ENCODE measurements at places on chromosomes 1 and 21.

DNA sequence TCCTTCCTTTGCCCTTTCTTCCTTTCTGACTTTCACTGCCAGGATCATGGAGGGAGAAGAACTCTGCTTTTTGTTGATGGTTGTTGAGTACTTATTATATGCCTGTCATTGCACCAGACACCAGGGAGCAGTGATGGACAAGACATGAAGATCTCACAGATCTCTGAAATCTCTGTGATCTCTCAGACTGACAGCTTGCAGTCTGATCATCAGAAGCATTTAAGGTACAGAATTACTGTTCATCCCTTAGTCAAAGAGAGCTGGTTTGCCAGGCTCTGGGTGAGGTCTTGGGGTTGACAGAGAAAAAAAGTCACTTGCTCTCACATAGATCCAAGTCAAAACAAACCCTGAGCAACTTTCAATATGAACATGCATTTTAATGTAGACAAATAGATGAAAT is 299.5 kb upstream of the FMN2 start:
- DNase-seq = no peak

DNA sequence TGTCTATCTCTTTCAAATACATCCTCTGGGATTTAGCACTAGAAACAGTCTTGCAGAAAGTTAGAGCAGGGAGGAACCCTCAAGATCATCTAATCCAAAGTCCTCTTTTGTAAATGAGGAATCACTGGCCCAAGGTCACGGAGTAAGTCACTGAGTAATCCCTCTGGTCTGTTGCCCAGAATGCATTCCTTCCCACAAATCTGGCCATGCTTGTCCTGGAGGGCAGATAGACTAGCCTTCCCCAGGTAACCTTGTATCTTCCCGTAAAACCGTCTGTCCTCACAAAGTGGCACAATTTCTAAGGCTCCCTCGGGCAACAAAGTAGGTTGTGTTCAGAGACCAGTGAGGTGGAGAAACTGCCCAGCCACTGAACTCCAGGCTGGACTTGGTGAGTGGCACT is 46.2 kb downstream of the DDR2 start:
- DNase-seq = no peak

DNA sequence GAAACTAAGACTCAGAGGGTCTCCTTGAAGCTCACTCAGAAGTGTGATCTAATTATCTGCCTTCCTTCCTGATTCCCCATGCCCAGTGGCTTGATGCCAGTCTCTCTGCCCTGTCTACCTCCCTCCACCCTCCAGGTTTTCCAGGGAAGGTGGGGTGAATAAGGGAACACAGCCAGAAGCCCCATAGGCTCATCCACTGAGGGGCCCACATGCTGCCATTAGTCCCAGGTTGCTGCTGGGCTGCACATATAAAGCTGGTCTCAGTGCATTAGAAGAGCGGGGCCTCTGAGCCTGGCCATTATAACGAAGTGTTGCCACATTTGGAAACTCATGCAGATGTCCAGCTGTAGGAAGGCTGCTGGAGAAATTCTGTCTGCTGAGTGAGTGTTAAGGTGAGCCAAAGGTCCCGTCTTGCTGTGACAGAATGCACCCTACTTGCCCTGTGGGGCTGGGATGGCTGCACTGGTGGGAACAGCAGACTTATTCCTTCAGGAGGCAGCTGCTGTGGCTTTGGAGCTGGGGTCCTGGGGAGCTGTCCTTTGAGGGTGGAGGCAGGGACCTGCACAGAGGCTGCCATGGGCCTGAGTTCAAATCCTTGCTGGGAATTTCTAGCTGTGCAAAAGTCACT is 2.9 kb downstream of the ADORA1 start:
- DNase-seq = no peak

DNA sequence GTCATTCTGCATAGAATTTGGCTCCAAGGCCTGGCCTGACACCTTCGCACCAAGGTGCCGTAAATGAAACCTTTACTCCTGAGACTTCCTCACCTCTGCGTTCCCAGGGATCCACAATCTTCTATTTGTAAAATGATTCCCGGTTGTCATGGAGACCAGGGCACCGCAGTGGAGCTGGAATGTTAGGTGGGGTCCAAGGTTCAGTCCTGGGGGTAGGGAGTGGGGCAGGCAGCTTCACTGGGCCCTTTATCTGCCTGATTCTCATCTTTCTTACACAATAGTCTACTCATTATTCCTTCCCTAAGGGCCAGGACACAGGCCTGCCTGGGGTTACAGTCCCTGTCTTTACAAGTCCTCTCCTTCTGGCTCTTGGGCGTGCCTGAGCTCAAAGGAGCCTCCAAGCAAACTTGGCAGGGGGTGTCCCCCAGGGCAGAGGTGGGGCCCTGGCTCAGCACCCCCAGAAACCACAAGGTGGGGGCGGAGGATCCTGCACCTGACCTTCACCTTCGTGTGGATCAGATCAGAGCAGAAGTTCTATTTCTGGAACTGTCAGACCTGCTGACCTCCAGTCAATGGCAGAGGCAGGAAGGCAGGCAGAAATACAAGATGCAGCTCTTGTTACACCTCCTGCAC is 51.1 kb downstream of the RIPK4 start:
- no peak for DNase-seq

GRCh38 chr1:43363283-43363934 is 4.4 kb downstream of the ELOVL1 start:
- DNase-seq = peak; percentile 8

DNA sequence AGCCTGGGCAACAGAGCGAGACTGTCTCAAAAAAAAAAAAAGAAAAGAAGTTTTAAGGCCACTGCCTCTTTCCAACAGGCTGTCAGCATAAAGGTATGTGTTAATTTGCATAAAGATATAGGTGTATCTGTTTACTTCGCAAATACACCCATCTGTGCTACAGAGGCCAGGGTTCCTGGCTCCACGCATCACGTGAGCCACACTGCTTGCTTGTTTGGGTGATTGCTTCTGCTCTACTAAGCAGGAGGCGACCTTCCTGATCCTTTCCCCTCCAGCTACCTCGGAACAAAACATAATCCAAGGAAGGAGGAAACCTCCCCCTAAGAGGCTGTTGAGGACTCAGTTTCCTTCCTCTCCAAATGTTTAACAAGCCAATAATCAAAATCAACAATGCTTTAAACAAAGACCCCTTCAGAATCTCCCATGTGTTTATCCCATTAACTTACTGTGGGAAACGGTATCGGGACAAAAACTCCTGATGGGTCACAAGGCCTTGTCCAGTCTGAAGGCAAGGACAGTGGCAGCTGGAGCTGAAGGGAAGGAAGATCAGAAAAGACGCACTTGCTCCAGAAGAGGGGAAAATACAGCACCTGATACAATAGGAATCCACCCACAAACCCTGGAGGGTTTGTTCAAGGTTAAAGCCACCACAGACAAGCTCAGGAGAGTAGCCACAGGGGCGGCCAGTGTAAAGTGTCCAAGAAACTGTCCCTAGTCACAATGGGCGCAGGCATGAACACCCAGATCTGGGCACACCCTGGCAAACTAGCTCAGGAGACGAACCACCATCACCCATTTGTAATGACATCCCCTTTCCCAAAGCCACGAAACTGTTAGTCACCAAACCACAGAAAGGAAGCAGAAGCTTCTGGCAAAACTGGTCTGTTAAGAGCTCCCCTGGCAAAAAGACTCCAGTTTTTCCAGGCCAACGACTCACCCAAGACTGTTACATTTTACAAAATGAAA is 17.2 kb downstream of the CTNNBIP1 start:
- no peak for DNase-seq

Measured in OCI-LY7 (cell line).